WTC11 (cell line): ENCODE measurements at places on chromosomes 12 and 14. TPM values are rescaled to one million over a fixed set of nuclear protein-coding genes. Genes with fewer than 3 reads are reported as not detected.
A peak's percentile ranks its signal among the peaks of the same experiment; 100 is the strongest.

- H3K4me1 ChIP-seq = peaks cover 4% of the 10 kb centered on the region; the same call in 1 of the 2 replicates
- H3K36me3 ChIP-seq = no peaks in the 10 kb centered on the region
- H3K4me3 ChIP-seq = no peak overlapping the region
- peaks cover 3% of the 10 kb centered on the region; the same call in 1 of the 2 replicates for H3K27me3 ChIP-seq
- DNase-seq = no peak
Observed at GRCh38 chr12:52615208-52615868, 3.0 kb downstream of the KRT73 start.

GRCh38 chr14:64788706-64789105 lies 84.5 kb downstream of the PLEKHG3 start:
- H3K4me3 ChIP-seq = no peak overlapping the region
- H3K36me3 ChIP-seq = no peaks in the 10 kb centered on the region
- H3K27ac ChIP-seq = no peak overlapping the region
- H3K27me3 ChIP-seq = no peaks in the 10 kb centered on the region

GRCh38 chr12:86550218-86551145 lies 294.3 kb upstream of the MGAT4C start:
- H3K4me1 ChIP-seq = no peaks in the 10 kb centered on the region
- DNase-seq = no peak
- H3K4me3 ChIP-seq = no peak overlapping the region
- H3K27ac ChIP-seq = no peak overlapping the region

DNA sequence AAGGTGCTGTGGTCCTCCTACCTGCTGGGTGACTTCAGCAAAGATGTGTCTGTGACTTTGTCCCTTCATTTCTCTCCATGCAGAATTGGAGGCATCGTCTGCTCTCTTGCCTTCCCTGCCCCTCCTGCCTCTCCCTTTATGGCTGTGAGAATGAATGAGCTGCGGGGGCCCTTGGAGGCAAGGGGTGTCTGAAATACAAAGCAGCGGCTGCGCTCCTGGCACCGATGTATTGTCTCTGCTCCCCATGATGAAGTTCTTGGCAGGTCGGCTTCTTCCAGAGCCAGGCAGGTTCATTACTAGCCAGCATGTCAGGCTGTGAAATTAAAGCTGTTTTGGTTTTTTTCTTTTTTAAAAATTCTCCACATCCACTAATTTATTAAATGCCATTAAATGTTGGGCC lies 194.5 kb downstream of the TSPAN9 start:
- no peak overlapping the region for H3K4me3 ChIP-seq
- H3K36me3 ChIP-seq = no peaks in the 10 kb centered on the region
- no peaks in the 10 kb centered on the region for H3K27me3 ChIP-seq
- H3K27ac ChIP-seq = no peak overlapping the region
- no peak for DNase-seq

DNA sequence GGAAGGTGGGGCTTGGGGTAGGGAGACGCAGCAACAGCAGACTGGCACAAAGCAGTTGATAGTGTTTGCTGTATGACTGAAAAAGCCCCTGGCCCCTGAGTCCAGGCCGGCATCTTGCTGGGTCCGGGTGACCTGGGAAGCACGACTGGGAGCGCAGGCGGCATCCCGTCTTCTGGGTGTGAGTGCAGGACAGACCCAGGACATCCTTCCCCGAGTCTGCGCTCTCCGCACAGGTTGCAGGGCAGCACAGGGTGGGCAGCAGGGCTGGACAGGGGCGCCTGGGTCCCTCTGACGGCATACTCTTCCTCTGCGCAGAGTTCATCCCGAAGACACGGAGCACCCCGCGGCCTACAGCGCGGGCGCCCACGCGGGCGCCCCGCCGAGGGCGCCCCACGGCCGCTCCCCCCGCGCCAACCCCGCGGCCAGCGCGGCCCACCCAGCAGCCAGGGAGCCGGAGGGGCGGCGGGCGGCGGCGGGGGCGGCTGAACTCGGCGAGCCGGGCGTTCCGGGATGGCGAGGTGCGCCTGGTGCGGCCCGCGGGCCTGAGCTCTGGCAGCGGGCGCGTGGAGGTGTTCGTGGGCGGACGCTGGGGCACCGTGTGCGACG lies 9.2 kb upstream of the CYP46A1 start:
- no peak overlapping the region for H3K27ac ChIP-seq
- DNase-seq = no peak
- H3K36me3 ChIP-seq = peaks cover 8% of the 10 kb centered on the region
- H3K4me3 ChIP-seq = no peak overlapping the region

- no peaks in the 10 kb centered on the region; the same call in 1 of the 2 replicates for H3K27me3 ChIP-seq
- no peak overlapping the region for H3K4me3 ChIP-seq
- DNase-seq = no peak
Observed at GRCh38 chr12:105573574-105573973, 243.1 kb downstream of the C12orf75 start.

GRCh38 chr12:105382771-105383622 lies 52.5 kb downstream of the C12orf75 start:
- H3K36me3 ChIP-seq = no peaks in the 10 kb centered on the region
- no peak overlapping the region for H3K4me3 ChIP-seq
- H3K27ac ChIP-seq = no peak overlapping the region
- DNase-seq = peak; percentile 15
- H3K4me1 ChIP-seq = no peaks in the 10 kb centered on the region
- H3K27me3 ChIP-seq = no peaks in the 10 kb centered on the region

DNA sequence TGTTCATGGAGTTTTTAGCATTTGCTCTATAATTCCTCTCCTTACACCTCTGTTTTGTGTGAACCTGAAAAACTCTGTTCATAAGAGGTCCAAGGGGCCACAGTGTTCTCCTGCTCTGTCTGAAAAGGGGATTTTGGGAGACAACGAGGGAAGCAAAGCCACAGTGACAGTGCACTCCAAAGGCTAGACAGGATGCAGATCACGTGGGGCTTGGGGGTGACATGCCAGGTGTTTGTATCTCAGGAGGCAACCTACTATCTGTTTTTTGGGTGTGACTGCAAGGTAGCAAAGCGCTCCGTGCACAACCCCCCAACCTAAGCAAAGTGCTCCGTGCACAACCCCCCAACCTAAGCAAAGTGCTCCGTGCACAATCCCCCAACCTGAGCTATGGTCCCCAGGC lies 5.1 kb upstream of the CHD4 start:
- H3K4me3 ChIP-seq = peak overlapping the region; percentile 66
- H3K27ac ChIP-seq = no peak overlapping the region
- no peaks in the 10 kb centered on the region for H3K27me3 ChIP-seq
- H3K4me1 ChIP-seq = peaks cover 37% of the 10 kb centered on the region
- DNase-seq = no peak
- H3K36me3 ChIP-seq = no peaks in the 10 kb centered on the region

GRCh38 chr14:102537981-102538601 lies 28.5 kb upstream of the ANKRD9 start:
- no peak overlapping the region for H3K27ac ChIP-seq
- H3K36me3 ChIP-seq = no peaks in the 10 kb centered on the region
- no peak for DNase-seq
- H3K27me3 ChIP-seq = peaks cover 3% of the 10 kb centered on the region
- H3K4me3 ChIP-seq = no peak overlapping the region

- H3K27me3 ChIP-seq = no peaks in the 10 kb centered on the region
- H3K36me3 ChIP-seq = no peaks in the 10 kb centered on the region
- H3K27ac ChIP-seq = no peak overlapping the region
- peaks cover 15% of the 10 kb centered on the region for H3K4me1 ChIP-seq
- DNase-seq = no peak
Observed at GRCh38 chr14:91927191-91927590, 20.3 kb downstream of the FBLN5 start.

GRCh38 chr12:98754095-98754494 lies 109.0 kb downstream of the APAF1 start:
- peaks cover 7% of the 10 kb centered on the region for H3K4me1 ChIP-seq
- no peaks in the 10 kb centered on the region for H3K36me3 ChIP-seq
- H3K27ac ChIP-seq = no peak overlapping the region
- H3K27me3 ChIP-seq = no peaks in the 10 kb centered on the region

DNA sequence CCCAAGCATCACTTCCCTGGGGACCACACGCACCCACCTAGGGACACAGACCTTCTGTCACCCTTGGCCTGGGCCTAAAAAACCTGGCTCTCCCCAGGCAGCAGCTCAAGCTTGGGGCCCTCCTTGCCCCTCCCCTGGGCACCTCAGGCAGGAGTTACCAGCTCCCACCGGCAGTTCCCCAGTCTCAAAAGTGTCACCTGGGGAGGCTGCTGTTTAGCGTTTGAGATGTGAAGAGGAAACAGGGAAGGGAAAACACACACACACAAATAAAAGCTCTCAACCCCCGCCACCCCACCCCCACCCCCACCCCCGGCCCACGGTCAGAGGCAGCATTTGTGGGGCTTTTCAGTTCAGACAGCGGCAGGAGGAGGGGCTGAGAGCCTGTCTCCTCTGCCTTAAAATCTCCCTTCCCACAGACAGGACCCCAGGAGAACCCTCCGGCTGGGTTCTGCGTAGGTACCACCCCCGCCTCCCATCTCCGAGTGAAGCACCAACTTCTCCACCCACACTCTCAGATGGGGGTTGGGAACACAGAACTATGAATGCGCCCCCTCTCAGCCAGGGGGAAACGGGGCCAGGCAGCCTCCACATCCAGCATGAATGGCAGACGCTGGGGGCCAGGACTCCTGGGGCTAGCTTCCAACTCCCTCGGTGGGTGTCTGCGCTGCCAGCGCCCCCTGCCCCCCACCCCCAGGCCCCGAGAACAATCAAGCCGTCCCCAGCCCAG lies 3.0 kb downstream of the NCOR2 start:
- H3K4me1 ChIP-seq = peaks cover 65% of the 10 kb centered on the region
- no peak for DNase-seq
- peak overlapping the region; percentile 84 for H3K4me3 ChIP-seq
- H3K27me3 ChIP-seq = no peaks in the 10 kb centered on the region

- peaks cover 41% of the 10 kb centered on the region for H3K4me1 ChIP-seq
- H3K27me3 ChIP-seq = no peaks in the 10 kb centered on the region; the same call in 1 of the 2 replicates
- no peaks in the 10 kb centered on the region for H3K36me3 ChIP-seq
Observed at GRCh38 chr14:99272632-99272898, 568 bp upstream of the BCL11B start.

DNA sequence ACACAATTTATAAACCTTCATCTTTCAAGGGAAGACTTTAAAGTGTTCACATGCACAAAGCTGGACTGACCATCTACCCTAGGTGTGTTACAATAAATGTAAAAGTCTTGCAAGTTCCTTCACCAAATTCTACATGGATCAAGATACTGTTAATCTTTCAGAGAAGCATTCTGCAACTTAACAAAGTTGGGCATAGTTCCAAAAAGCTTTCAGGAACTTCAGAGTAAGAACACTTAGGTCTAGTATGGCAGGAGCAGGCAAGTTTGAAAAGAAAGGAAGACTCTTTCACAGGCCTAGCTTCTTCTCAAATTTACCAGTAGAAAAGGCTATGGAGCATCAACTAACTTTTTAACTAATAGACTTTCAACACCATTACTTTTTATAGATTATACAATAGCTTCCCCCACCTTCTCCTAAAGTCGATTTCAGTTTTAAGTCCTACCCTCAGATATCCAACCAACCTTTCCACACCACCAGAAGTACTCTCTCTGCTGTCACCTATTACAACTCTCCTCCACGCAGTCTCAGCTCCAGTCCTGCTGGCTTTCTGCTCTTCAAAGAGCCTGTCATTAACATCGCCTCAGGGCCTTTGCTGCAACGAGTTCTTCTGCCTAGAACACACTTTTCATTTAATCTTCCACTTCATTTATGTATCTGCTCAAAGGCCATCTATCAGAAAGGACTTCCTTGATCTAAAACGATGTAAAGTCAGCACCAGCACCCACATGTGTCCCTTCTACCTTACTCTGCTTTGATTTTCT lies 333.9 kb downstream of the CEP128 start:
- no peaks in the 10 kb centered on the region for H3K27me3 ChIP-seq
- no peaks in the 10 kb centered on the region for H3K36me3 ChIP-seq
- no peak overlapping the region for H3K27ac ChIP-seq
- no peak overlapping the region for H3K4me3 ChIP-seq

- no peaks in the 10 kb centered on the region for H3K36me3 ChIP-seq
- H3K4me3 ChIP-seq = no peak overlapping the region
- peak overlapping the region; percentile 63; the same call in 1 of the 2 replicates for H3K27ac ChIP-seq
- H3K27me3 ChIP-seq = no peaks in the 10 kb centered on the region
Observed at GRCh38 chr12:113214895-113215400, 6.3 kb upstream of the TPCN1 start.

GRCh38 chr14:35932659-35933159 lies 106.6 kb downstream of the BRMS1L start:
- no peaks in the 10 kb centered on the region for H3K36me3 ChIP-seq
- peaks cover 31% of the 10 kb centered on the region for H3K27me3 ChIP-seq
- no peak for DNase-seq
- no peak overlapping the region for H3K4me3 ChIP-seq
- H3K4me1 ChIP-seq = no peaks in the 10 kb centered on the region

GRCh38 chr12:108711489-108712164 lies 19.7 kb downstream of the CORO1C start:
- H3K4me3 ChIP-seq = no peak overlapping the region
- H3K27me3 ChIP-seq = no peaks in the 10 kb centered on the region
- no peak for DNase-seq
- peaks cover 43% of the 10 kb centered on the region for H3K4me1 ChIP-seq
- no peaks in the 10 kb centered on the region for H3K36me3 ChIP-seq
- peak overlapping the region; percentile 80 for H3K27ac ChIP-seq

DNA sequence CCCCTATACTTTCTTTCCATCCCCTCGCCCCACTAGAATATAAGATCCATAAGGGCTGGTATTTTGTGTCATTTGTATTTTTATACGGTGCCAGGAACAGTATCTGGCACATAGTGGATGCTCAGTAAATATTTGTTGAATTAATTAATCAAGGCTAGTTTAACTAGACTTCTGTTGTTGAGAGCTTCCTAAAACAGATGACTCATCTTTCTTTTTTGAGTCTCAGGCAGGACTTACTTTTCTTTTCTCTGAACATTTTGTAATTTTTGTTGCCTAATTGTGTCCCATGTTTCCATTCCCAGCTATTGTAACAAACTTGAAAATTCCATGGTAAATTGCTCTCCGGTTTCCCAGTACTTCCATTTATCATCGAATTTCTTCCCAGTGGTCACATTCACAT lies 16.7 kb downstream of the STK38L start:
- H3K4me1 ChIP-seq = peaks cover 18% of the 10 kb centered on the region
- H3K27me3 ChIP-seq = no peaks in the 10 kb centered on the region
- no peak overlapping the region for H3K27ac ChIP-seq
- no peak for DNase-seq
- H3K4me3 ChIP-seq = no peak overlapping the region
- no peaks in the 10 kb centered on the region for H3K36me3 ChIP-seq

GRCh38 chr12:75913502-75914351 lies 117.8 kb downstream of the PHLDA1 start:
- no peak overlapping the region for H3K27ac ChIP-seq
- peaks cover 2% of the 10 kb centered on the region; the same call in 1 of the 2 replicates for H3K36me3 ChIP-seq
- no peaks in the 10 kb centered on the region for H3K27me3 ChIP-seq
- H3K4me3 ChIP-seq = no peak overlapping the region
- peaks cover 26% of the 10 kb centered on the region for H3K4me1 ChIP-seq
- no peak for DNase-seq

OLR1 gene
- total RNA-seq = 0.09 to 0.21 TPM in 2 of 3 replicates, not detected in the other

NXPH4 gene
- 3.7 to 4.9 TPM (median 4.4 TPM) in 3 replicates for total RNA-seq

GPRC5D gene
- 0.33 TPM in 1 of 3 replicates, not detected in the others for total RNA-seq

NFE2 gene
- 2.4 to 3.0 TPM (median 3.0 TPM) in 3 replicates for total RNA-seq

RFX4 gene
- total RNA-seq = 0.14 to 0.26 TPM in 2 of 3 replicates, not detected in the other

PPP1R36 gene
- total RNA-seq = 0.55 to 0.70 TPM (median 0.64 TPM) in 3 replicates

GTF2A1 gene
- 44.3 to 49.0 TPM (median 45.2 TPM) in 3 replicates for total RNA-seq

RNASE7 gene
- not detected in 3 replicates for total RNA-seq

TSPAN8 gene
- total RNA-seq = 0.16 to 0.41 TPM (median 0.37 TPM) in 3 replicates

PLEKHG7 gene
- not detected in 3 replicates for total RNA-seq
